ENCODE measurements at places on chromosomes 2 and 18.

DNA sequence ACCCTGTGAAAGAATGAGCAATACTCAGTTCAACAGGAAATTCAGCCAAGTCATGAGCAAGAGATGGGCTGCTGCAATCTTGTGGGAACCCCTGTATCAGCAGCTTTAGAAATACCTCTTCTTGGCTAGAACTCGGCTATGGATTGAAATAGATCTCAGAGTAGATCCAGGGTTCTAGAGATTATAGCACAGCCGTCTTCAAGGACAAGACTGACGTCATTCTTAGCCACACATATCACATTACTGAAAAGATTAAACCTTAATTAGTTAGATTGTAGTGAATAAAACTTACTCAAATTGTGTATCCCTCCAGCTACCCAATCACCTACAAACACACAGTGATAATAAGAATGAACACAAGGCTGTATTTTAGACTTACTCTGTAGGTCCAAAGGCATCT, 776.4 kb downstream of the EPHA4 start:
- DNase-seq = no peak

DNA sequence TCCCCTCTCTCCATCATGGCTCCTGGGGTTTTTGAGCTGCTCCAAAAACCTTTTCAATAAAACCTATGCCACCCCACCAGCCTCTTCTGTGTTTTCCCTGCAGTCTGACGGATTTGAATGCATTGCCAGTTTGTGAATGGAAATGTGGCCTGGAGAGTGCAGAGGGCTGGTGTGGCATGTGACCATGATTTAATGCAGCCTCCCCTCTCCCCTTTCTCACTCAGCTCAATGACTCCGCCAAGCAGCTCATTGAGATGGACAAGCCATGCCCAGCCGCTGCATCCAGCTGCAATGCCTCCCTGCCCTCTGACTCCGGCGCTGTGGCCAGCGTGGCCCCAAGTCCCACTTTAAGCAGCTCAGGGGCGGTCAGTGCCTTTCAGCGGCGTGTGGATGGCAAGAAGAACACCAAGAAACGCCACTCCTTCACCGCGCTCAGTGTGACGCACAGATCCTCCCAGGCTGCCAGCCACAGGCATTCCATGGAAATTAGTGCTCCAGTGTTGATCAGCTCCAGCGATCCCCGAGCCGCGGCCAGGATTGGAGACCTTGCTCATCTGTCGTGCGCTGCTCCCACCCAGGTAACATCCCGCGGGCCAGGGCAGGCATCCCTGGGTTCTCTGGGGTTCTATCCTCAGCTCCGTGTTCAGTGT, 215.3 kb downstream of the SEPTIN10 start:
- no peak for DNase-seq

DNA sequence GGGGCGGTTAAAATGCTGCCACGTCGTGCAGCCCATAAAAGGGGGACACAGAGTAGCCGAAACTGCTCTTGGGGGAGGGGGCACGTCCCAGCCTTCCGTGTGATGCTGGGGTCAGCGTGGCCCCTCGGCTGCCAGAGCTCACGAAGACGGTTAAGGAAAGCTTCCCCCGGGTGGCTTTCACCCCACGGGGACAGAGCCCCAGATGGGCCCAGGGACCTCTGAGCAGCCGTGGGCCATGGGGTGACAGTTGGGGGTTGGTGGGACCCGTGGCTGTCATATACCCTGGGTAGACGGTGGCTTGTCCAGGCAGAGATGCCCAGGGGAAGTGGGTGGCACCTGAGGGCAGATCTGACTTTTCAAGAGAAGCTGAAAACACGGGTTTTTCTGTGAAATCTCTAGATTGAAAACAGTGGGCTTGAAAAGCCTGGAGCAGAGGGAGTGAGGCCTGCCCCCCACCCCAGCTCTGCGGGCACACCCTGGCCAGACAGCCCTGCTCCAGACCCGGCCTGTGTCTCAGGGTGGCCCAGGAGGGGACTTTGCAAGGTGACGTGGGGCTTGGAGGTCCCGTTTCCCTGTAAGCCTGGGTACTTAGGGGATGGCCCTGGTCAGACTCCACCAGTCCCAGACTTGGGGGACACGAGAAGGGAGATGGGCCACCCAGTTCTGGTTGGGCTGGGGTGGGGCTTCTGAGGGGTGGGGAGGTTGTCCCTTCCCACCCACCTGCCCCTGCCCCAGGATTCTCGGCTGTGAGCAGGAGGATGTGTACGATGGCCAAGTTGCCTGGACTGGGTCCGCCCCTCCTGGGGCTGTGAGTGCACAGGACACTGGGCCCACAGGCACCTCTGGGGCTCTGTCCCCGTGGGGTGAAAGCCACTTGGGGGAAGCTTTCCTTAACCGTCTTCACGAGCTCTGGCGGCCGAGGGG, 652 bp downstream of the NEU4 start:
- DNase-seq = no peak

DNA sequence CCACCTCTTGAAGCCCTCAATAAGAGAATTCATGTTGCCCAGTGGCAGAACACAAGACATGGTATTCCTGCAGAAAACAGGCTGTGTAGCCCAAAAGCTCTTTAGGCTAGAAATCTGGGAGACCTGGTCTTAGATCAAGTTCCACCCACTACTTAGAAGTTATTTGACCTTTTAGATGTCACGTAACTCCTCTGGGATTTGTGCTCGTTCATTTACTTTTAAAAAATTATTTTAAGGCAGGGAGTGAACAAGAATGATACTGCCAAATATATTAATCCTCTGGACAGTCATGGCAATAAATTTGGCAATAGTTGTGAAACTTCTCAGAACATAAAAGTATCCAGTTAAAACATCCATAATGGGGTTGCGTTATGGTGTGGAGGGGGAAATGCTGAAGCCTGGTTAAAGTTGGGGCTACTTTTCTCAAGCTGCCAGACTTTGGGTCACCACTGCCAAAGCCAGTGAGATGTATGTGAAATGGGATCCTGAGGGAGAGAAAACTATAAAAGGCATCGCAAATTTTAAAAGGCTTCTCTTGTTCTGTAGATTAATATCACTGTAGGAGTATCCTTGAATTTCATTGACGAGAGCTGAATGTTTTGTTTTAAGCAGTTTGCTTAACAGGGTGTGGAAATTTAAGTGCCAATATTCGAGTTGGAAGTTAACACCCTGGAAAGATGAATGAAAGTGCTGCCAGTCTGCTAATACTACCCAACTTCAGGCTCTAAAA, 15.8 kb downstream of the DAPL1 start:
- no peak for DNase-seq

GRCh38 chr2:121949271-121949670, 193.8 kb downstream of the TSN start:
- DNase-seq = peak; percentile 27
